CD14-positive monocyte (primary cell): ENCODE measurements at places on chromosomes 4 and X.

DNA sequence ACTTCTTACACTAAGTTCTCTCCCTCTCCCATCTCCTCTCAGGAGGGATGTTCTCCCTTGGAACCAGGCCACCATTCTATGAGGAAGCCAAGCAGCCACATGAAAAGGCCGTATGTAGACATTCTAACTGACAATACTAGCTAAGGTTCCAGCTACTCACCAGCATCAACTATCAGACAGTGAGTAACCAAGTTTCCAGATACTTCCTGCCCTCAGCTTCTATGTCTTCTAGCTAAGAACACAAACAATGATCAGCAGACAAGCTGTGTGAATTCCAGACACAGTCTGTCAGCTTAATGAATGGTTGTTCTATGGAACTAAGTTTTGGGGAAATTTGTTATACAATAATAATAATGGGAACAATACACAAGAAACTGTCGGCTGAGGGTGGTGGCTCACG, 50.8 kb downstream of the SMIM14 start:
- no peak for DNase-seq

DNA sequence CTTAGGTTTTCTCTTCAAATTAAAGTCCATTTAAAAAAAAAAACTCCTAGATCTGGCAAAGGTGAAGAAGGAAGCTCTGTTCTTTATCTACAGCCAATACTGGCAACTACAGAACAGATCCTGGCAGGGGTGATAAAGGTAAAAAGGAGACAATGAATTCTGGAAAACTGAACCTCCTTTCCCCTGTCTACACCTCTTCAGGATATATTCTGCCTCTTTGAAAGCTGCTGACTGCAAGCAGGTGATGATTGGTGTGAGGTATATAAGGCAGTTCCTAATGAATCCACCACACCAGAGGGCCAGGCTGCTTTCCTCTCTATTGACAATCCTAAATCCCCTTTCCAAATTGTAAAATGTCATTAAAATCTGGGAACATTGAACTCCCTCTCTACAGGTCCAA, 370.1 kb downstream of the PPP3CA start:
- no peak for DNase-seq

DNA sequence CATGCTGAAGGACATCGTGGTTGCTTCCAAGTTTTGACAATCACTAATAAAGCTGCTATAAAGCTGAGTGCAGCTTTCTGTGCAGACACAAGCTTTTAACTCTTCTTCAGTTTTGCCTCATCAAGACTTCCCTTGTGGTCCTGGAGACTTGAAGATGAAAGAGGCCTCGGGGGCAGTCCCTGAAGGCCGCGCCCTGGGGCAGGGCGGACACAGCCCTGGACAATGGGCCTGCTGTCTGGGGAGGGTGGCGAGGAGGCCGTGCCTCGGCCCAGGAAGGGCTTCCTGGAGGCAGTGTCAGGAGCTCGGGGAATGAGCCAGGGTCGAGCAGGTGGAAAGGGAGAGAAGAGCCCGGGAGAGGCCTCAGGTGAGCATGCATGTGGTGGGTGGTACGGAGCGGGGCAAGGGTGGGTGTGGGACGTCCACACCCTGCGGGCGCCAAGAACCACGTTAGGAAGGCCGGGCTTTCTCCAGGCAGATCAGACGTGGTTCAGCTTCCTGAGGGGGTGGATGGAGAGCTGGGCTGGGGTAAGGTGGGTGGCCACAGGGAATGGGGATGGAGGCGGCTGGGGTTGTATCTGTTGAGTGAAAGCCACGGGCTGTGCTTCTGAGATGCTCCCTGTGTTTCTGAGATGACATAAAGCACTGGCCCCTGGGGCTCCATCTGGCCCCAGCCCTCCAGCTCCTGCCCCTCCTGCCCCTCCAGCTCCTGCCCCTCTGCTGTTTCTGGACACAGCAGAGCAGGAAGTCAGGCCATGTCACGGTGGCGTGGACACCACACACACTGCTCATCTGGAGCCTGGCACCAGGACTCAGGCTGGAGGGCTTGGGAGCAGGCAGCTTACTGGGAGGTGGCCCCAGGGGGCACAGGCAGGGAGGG, 21.5 kb downstream of the ADRA2C start:
- DNase-seq = no peak

DNA sequence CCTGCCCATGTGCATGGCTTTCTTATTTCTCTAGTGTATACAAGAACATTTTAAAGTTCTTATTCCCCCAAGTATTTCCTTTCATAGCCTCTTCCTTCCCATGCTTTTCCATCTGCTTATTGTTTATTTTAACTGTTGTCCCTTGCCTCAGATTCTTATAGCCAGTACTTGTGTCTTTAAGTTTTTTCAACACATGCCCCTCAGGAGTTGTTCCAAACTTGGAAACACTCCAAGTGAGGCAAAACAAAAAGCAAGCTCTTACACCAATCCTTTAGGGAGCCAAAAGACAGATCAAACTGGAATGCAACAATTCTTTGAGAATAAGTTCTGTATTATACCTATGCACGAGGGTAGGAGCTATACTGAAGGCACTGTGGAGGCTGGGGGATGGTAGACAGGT, 222.0 kb upstream of the STK26 start:
- DNase-seq = no peak

DNA sequence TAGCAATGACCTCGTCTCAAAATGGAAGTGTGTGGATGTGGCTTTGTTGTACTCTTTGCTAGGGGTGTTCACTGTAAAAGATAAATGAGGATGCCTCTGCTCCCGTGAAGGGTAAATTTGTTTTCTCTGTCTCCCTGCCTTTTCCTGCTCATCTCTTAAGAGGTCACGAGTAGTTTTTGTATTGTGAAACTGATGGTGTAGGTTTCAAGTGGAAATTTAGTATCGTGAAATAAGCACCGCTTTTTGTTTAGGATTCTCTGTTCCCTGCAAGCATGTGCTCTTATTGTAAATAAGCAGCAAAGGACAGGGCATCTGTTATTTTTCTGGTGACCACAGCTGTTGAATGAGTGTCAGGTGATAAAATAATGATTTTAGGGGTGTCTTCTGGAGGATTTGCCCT, 104.6 kb downstream of the PHEX start:
- DNase-seq = no peak

GRCh38 chr4:107714256-107714655, 5.8 kb downstream of the PAPSS1 start:
- no peak for DNase-seq

- no peak for DNase-seq
Observed at GRCh38 chr4:70712150-70712549, 9.6 kb upstream of the RUFY3 start.

DNA sequence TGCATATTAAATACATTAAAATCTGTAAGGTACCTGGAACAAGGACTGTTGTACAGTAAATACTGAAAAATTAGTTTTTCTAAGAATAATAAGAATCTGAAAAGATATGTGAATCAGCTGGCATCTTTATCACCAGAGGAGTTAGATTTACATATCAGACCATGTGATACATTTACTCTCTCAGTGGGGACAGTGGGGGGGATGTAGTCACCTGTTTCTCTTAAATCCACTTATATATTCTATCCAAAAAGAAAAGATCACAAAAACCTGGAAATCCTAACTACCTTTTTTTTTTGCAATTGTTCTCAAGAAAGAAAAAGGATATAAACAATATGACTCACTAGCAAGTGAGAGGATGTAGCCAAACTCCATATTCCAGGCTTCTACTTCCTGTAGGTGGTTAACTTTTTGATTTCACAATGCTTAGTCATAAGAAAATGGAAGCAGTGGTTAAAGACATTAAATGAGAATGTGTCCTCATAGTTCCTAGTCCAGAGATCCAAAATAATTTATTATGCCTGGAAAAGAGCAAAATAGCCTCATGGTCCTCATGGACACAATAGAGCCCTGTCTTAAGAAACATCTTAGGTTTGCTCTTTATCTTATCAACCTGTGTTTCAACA, 22.5 kb upstream of the MYOZ2 start:
- DNase-seq = peak; percentile 93

GRCh38 chrX:10798041-10798440, 177.7 kb upstream of the MID1 start:
- DNase-seq = no peak

DNA sequence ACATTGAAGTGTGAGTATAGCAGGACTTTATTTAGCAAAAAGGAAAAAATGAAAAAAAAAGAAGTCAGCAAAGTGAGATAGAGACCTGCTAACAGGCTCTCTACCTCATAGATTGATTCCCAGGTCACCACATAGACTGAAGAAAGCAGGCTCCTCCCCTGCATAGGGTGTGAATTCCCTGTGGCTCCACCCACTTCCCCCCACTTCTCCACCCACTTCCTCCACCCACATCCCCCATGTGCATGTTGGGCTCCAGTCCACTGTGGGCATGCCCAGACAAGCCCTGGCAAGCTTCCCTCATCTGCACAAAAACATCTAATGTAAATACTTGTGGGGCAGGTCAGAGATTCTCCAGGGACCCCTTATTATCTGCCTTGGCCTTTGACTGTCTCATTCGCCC, 97.8 kb downstream of the TMEM47 start:
- DNase-seq = no peak

GRCh38 chrX:1581132-1581531, 10.3 kb upstream of the AKAP17A start:
- DNase-seq = peak; percentile 75

- DNase-seq = peak; percentile 73
Observed at GRCh38 chr4:56728512-56728911, 47.4 kb upstream of the HOPX start.

DNA sequence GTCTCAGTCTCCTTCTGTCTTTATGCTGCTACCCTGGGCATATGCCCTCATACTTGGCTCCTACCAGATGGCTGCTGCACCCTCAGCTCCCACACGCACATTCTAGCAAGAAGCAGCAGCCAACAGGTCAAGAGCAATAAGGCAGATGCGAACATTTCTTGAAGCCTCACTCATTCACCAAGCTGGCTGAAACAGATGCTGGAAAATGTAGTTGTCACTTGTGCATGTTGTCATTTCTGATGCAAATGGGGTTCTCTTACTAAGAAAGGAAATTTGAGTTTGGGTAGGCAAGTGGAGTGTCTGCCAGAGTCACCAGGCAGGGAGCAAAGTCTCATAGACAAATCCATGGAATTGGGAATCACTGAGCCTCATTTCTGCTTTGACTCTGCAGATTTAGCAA, 57.4 kb upstream of the SORBS2 start:
- no peak for DNase-seq

DNA sequence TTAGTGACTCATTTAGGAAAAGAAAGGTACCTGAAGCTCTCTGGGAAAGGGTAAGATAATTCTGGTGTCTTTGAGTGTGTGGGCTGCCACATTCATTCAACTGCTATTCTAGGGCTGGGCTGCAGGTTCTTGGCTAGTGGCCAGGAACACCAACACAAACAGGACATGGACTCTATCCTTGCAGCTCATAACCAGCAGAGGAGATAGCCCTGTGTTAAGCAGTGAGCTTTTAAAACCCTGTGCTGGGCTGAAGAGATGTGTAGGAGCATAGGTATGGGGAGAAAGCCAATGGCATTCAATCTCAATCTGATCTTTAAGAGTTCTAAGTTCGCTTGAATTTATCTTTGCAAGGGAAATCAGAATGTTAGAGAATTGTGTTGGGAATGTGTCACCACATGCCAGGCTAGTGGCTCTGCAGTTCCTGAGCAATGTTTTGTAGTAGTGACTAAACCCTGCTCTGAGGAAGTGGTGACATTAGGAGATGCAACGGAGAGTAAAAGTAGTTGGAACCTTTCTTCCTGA, 39.2 kb downstream of the SGMS2 start:
- peak; percentile 45 for DNase-seq

GRCh38 chrX:48493890-48494364, 14.9 kb upstream of the PORCN start:
- peak; percentile 12 for DNase-seq

GRCh38 chr4:78642934-78643333, 91.4 kb downstream of the ANXA3 start:
- no peak for DNase-seq

DNA sequence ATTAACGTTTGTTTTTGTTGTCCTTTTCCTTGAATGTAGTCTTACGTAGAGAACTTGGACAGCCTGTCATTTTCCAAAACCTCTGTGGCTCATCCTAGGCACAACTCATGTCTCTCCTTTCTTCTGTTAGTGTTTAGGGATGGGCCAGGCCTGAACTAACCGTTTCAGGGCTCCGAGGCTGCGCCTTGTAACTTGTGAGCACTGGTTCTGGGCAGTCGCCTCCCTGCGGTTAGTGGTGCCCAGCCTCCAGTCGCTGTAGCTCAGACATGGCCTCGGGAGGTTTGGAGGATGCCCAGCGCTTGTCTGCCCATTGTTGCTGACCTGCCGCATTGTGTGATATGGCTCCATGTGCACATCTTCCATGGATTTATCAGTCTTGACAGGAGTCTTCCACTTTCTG, 32.8 kb downstream of the TMEM131L start:
- no peak for DNase-seq

- no peak for DNase-seq
Observed at GRCh38 chr4:105356194-105356593, 117.7 kb downstream of the PPA2 start.

GRCh38 chr4:98564852-98565251, 93.6 kb downstream of the TSPAN5 start:
- DNase-seq = no peak

GRCh38 chrX:32289356-32289755, 922.0 kb downstream of the DMD start:
- DNase-seq = no peak

- no peak for DNase-seq
Observed at GRCh38 chr4:110639207-110640090, 16.6 kb upstream of the PITX2 start.

DNA sequence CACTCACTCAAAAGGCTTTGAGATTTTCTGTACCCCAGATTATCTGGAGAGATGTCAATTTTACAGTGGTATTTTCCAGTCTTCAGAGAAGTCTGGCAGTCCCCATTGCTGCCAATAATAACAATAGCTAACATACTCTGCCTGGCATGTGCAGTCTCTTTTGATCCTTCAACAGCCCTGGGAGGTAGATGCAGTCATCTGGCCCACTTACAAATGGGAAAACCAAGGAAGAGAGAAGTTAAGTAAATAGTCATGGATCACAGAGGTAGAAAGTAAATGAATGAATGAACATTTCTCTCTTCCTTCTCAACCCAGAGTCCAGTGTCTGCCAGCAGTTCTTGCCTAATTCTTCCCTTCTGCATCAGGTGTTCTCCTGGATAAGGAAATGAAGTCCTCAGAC, 113.0 kb upstream of the EDNRA start:
- DNase-seq = no peak

DNA sequence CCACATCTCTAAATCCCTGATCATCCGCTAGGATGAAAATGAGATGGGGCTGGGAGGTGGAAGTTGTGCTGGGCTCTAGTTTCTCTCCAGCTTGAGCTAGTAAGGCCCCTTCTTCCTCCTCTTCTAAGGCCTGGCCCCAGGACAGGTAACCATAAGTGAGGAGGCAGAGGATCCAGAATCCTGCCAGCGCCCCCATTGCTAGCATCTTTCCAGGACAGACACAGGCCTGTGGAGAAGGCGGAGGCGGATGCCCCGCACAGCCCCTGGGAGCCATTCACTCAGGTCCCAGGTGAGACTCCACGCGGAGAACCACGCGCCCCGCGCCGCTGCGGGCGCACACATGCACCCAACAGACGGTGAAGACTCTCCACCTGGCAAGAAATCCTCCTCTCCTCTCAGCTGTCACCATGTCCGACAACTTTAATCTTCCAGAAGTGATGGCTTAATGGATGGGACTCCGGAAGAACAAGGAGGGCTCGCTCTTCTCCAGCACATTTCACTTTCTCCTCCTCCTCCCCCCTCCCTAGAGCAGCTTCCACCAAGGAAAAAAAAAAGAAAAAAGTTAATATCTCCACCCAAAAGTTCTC, 793 bp downstream of the ARSJ start:
- no peak for DNase-seq

GRCh38 chrX:119693996-119694451, 1.1 kb upstream of the SEPTIN6 start:
- no peak for DNase-seq

GRCh38 chrX:118174516-118175098, 58.0 kb upstream of the KLHL13 start:
- no peak for DNase-seq

GRCh38 chrX:96449896-96450295, 234.7 kb upstream of the DIAPH2 start:
- no peak for DNase-seq
